ENCODE measurements at places on chromosomes 2 and 18.

- no peak for DNase-seq
These were observed 679.7 kb upstream of the RAB6C start for GRCh38 chr2:129299756-129300155.

DNA sequence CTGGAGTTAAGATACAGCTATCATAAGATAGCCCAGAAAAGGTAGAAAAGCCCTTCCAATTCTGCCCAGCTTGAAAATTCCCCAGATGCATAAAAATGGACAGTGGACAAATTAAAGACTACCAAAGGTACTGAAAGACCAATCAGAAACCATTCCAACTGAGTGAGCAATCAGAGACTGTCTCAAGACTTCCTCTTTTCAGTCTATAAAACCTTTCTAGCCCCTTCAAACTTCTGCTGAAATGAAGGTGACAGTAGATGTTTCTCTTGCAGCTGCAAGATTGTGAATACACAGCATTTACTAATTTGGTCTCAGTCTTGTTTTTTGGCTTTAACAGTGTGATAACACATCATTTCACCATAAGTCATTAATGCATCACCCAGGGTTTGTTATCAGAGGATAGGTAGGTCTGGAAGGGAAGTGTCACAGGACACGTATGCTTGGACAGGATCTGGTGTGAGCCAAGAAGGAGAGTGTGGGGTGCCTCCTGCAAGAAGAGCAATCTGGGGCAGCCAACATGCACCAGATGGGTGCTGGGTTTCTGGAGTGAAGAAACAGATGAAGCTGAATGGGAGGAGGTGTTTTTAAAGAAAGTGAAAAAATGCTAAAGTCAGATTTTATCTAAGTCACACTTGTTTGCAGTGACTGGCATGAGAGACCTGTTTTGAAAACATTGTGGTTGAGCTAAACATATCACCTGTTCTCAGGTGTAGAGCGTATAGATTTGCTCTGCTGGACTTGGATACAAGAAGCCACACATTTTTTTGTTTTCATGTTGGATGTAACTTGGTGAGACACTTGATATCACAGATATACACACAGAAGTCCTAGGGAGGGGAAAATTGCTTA lies 75.3 kb upstream of the DDX18 start:
- no peak for DNase-seq

- no peak for DNase-seq
These were observed 13.2 kb upstream of the ARMC9 start for GRCh38 chr2:231185050-231185725.

DNA sequence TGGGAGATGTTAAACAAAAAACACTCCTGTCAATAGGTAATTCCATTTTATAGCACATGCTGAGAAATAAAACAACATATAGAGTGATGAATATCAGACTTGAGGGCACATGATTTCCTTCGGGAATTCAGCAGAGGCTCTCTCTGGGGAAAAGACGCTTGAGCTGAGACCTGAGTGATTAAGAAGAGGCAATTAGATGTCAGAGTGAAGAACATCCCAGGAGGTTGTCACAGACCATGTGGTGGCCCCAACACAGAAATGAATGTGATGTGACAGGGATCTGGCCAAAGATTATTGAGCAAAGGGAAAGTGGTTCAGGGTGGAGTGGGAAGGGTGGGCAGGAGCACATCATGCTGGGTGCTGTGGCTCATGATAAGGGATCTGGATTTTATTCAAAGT lies 254.7 kb downstream of the RAD51AP2 start:
- no peak for DNase-seq

DNA sequence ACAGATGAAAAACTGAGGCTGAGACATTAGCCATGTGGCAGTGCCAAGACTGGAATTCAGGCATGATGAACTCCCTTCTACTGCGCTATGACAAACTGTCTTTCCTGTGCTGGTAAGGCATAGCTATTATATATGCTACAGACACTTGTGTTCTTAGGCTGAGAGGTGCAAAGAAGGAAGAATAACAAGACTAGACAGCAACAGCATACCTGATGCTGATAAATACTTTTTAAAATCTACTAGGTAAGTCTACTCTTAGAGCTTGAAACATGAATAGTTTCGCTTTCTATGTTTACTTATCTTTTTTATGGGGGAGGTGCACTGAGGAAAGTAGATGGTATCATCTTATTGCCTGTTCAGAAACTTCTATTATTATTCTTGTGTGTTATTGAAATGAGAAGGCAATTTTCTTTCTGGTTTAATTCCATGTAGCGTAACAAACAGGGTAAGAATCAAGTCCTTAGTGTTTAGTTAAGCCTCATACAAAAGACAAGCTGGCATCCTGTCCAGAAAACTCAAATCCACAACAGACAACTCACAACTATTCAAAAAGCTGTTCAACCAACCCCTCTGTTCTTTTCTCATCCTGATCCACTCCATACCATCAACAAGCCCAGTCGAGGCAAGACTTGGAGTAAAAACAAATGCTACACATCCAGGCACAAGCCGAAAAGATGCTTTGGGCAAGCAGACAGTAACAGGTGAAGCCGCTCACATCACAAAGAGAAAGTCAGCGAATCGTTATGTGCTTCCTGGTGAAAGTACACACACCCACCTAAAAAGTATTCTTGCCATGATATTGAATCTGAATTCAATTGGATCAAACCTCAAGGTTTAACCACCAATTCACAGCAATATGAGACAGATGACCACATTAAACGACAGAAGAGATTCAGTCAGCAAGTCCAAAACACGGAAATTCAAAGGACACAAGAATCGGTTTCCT lies 1.5 kb downstream of the TTC32 start:
- no peak for DNase-seq

GRCh38 chr18:33288082-33288716 lies 152.3 kb downstream of the CCDC178 start:
- DNase-seq, result no peak

DNA sequence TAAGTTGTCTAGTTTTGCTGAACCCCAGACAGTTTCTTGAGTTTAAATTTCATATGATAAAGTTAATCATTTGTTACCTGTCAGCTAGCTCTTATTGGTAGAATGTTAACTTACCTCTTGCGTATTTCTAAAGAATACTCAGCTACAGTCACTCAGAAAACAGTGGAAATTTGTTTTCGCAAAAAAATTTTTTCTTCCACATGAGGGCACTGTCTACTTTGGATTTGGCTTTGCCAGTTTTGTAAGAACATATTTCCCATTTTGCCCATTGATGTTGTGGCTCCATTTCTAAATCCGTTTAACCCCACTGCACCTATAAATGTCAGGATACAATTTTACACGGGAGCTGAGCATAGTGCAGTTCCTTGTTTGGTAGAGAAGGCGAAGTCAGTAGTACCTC lies 19.1 kb upstream of the GCFC2 start:
- no peak for DNase-seq

DNA sequence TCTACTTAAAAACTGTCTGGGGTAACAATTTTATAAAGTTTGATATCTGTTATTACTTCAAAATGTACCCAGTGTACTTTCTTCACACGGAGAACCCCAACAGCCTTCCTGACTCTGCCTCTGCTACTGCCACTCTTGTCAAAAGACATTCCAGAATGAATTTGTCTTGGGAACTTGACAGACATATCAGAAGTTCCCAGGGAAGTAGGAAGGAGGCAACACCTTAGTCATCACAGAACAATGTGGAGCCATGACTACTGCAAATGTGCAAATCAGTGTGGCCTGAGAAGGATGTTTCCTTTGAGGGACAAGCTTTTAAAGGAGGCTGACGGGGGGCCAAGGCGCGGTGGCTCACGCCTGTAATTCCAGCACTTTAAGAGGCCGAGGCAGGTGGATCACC lies 133.8 kb upstream of the RNF152 start:
- no peak for DNase-seq

DNA sequence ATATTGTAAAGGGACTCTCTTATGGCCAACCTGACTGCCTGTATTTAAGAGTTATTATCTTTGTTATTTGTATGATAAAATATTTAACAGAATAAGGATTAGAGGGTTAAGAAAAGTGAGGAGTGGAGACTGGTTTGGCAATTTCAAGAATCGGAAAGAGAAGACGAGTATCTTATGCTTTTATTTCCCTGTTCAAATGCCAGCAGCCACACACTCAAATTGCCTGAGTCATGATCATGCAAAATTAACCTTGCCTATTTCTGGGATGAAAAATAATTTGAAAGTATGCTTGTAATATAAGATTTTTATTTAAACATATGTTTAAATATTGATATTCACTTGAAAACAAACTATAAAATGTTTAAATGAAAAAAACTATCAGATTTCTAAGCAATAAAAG lies 188.6 kb downstream of the CD226 start:
- DNase-seq, result no peak

DNA sequence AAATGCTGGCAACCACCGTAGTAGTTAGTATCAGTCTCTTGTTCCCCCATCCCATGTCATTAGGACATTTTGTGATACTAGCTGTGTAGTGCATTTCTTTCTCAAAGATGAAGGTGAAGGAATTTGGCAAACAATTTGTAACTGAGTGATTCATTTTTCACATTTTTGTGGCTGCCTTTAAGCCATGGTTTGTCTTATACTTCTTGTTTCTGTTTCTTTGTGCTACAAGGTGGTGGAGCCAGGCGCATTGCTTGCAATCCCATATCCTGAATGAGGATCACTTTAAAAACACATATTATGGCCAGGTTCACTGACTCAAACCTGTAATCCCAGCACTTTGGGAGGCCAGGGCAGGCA lies 40.6 kb downstream of the GPD2 start:
- no peak for DNase-seq

GRCh38 chr2:170322140-170322766 lies 144.3 kb downstream of the MYO3B start:
- no peak for DNase-seq

DNA sequence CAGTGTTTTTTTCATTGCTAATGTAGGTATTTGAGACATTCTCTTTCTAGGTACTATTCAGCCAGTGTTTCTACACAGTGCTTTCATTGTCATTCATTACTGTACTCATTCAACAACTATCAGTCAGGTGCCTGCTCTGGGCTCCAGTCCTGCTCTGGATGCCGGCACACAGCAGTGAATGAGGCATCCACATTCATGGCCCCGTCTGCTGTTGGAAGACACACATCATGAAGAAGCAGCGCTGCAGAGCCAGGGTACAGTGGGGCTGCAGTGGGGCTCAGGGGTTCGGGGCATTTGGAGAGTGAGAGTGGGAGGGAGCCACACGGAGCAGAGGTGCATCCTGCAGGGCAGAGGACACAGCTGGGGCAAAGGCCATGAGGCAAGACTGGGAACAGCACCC lies 737.2 kb upstream of the RAB6C start:
- no peak for DNase-seq

DNA sequence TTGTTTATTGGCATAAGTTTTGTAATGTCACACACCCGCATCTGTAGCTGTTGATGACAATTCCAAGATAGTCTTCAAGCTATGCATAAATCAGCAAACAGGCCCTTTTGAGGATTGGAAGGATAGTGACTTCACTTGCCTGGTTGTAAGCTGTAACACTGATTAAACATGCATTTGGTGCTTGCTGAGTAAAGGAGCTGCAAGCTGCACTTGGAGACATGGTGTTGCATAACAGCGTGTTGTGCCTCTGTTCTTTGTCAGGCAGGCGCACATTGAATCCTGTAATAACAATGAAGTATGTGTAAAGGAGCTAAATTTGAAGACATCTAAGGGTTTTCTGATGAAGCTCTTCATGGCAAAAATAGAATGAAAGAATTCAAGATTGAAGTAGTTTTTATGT lies 68.7 kb upstream of the TTC27 start:
- DNase-seq, result no peak

GRCh38 chr2:85309699-85310321 lies 18.0 kb downstream of the TGOLN2 start:
- DNase-seq, result no peak

- DNase-seq, result no peak
These were observed 6.7 kb upstream of the IAH1 start for GRCh38 chr2:9467687-9468086.

GRCh38 chr2:205280596-205281236 lies 401.6 kb upstream of the NRP2 start:
- no peak for DNase-seq

- DNase-seq, result no peak
These were observed 188.9 kb upstream of the ITGA4 start for GRCh38 chr2:181268174-181268867.

- no peak for DNase-seq
These were observed 475.6 kb upstream of the CWC22 start for GRCh38 chr2:180482696-180483095.

DNA sequence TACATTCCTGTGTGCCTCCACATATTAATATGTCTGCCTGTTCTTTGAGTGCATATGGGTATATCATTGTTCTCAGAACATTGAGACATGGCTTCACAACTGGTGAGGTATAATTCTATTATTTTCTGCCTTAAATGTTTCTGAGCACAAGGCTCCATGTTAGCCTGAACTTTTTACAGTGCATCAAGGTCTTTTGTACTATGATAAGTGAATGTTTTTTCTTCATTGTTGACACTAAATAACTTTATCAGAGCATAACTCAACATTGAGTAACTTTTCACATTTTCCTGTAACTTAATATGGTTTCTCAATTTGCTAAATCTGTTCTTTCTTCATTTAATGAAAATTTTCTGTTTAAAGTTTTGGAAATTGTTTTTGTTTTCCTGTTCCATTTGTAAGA lies 262.9 kb downstream of the HNMT start:
- no peak for DNase-seq

- DNase-seq, result no peak
These were observed 6.7 kb upstream of the SEC11C start for GRCh38 chr18:59132810-59133465.

GRCh38 chr2:1371082-1371481 lies 42.2 kb upstream of the TPO start:
- no peak for DNase-seq

GRCh38 chr2:176272870-176273459 lies 3.7 kb downstream of the MTX2 start:
- no peak for DNase-seq

GRCh38 chr2:232485757-232486557 lies 1.7 kb downstream of the ECEL1 start:
- DNase-seq, result no peak

DNA sequence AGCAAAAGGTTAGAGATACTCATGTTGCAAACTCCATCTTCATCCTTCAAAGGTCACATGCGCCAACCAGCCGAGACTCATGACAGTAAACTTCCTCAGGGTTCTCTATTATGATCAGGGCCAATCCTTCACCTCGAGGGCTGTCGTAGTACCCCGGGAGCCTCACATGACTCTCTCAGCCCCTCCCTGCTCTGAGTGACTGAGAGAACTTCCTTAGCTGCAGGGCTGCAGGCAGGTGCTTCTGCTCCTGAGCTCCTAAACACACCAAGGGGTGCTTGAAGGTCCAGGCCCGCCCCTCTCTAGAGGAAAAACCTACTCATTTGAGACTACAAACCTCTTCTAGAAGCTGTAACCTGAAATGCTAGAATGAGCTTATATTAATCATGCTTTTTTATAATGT lies 48.2 kb downstream of the LONRF2 start:
- DNase-seq, result no peak

DNA sequence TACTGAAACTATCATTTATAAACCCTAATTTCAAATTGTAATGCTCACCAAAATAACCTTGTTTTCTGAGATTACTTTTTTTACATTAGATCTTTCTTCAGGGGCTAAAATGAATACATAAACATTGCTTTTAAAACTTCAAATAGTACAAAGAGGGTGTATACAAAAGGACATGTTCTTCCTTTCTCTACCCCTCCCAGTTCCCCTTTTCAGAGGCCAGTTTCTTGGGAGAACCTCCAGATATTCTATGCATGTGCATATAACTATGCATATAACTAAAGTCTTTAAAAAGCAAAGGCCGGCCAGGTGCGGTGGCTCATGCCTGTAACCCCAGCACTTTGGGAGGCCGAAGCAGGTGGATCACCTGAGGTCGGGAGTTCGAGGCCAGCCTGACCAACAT lies 10.6 kb upstream of the FAM117B start:
- no peak for DNase-seq

All from smooth muscle cell of the brain vasculature (primary cell).